IPS-NIHi11 (cell line): ENCODE measurements at places on chromosomes 7 and 10.

- peak; percentile 28 for DNase-seq
These were observed 57.8 kb upstream of the RAB18 start for GRCh38 chr10:27446091-27446918.

GRCh38 chr7:110764852-110765251 lies 326.1 kb upstream of the LRRN3 start:
- no peak for DNase-seq

- DNase-seq: no peak
These were observed 197.1 kb upstream of the STK17A start for GRCh38 chr7:43385856-43386255.

GRCh38 chr10:93541402-93542357 lies 24.8 kb upstream of the FFAR4 start:
- peak; percentile 70 for DNase-seq

GRCh38 chr10:18402853-18403252 lies 248.5 kb downstream of the NSUN6 start:
- no peak for DNase-seq

DNA sequence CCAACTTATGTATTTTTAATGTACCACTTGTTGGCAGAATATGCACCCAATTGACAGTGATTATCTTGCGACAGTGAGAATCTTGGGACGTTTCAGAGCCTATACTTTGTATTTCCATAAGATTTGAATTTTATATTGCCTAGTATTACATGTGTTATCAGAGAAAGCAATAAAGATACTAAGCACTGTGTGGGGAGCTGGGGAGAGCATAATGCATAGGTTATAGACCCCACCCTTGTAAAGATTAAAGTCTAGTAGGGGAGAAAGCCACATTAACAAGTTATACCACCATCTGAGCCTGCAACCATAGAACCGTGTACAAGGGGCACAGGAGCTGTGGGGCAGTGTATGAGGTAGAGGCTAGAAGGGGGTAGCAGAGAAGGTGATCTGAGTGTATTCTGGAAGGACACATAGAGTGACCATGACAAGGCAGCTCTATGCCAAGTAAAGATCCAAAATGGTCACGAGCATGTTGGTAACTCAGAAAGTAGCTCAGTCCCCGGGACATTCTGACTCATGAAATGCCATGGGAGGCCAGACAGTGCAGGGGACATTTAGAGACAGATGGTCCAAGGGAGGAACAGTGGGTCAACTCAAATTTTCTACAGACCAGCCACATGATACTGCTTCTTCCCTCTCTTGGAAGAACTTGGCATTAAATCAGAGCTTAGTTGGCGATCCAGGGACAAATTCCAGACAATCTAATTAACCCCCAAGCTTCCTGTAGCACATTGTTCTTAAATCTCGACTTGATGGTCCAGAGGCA lies 84.5 kb downstream of the ADRA2A start:
- DNase-seq: no peak

DNA sequence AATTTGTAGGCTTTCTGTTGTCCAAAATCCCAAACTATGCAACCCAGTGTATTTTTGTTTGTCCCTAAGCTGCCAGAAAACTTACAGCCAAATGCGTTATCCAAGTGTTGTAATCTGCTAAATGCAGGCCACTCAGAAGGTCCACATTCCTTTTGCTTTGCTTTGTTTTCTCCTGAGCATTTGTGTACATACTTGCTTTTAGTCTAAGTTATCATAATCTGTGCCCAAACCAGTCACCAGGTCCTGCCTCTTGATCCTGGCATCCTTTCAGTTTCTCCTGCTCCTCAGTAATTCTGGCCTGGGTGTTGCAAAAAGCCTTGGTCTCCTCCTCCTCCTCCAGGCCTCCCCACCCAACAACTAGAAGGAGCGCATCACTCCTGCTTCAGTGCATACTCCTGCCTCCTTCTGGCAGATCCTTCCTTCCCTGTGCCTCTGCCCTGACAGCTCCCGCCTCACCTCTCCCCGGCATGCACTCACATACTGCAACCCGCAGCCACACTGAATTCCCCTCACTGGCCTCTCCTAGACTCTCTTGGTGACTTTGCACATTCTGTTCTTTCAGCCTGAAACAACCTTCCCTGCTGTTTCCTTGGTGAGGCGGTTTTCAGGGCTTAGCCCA lies 2.3 kb downstream of the DENND2A start:
- peak; percentile 57 for DNase-seq

DNA sequence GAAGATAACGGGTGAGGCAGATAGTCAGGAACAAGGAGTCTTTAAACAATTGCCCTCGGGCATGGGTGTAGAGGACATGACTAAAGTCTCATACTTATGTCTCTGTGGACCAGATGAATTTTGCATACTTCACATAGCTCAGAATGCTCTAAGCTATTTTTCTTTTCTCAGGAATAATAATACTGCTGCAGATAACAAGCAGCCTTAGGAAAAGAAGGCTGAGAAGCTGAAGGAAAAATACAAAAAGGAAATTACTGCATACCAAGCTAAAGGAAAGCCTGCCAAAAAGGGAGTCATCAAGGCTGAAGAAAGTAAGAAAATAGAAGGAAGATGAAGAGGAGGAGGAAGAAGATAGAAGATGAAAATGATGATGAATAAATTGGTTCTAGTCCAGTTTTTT lies 13.4 kb upstream of the ERCC6 start:
- no peak for DNase-seq

- no peak for DNase-seq
These were observed 28.5 kb downstream of the EPC1 start for GRCh38 chr10:32318476-32318896.

- DNase-seq: no peak
These were observed 14.1 kb downstream of the FEZF1 start for GRCh38 chr7:122290476-122290875.

- DNase-seq: no peak
These were observed 4.5 kb upstream of the IFIT2 start for GRCh38 chr10:89297356-89297755.

DNA sequence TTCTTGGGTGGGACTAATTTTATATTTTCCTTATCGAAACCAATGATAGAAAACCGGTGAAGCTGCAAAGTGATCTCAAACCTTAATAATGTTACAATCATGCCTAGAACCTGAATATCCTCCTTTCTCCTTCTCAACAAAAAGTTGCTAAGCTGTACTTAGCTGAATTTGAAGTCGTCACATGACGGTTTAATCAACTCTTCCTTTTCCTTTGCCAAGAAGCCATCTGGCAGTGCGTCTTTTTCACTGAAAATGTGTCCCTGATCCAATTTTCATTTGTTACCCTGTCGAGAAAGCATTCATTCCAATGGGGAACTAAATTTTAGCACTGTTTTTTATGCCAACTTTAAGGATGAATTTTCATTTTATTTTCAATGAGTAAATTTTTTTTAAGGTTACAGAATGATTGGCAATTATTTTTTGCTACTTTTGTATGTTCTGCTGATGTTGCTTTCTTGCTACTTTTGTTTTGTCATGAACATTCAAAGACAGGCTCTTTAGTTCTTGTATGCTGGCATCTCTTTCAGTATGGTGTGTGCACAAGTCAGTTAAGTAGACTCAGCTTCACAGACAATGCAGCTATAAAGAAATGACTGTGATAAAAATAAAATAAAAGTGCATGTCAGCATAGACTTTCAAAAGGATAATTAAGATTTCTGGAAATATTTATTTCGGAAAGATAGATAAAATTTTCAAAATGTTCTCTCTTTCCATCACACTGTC lies 980.0 kb downstream of the DNAJB9 start:
- no peak for DNase-seq

GRCh38 chr7:130881799-130882141 lies 147.8 kb upstream of the KLF14 start:
- no peak for DNase-seq

GRCh38 chr7:69217516-69218350 lies 380.5 kb upstream of the AUTS2 start:
- DNase-seq: no peak

GRCh38 chr7:12942609-12943008 lies 255.2 kb downstream of the ARL4A start:
- DNase-seq: no peak

DNA sequence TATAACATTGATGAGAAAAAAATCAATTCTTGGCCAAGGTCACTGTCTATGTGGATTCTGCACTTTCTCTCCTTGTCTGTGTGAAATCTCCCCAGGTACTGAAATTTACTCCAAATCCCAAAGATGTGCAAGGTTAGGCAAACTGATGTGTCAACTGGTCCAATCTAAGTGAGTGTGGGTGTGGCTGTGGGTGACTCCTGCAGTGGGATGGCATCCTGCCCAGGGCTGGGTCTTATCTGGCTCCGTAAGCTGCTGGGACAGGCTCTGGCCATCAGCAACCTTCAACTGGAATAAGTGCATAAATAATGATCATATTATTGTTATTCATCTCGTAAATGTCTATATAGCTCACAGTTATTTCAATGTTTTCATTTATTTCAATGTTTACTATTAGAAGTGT lies 79.3 kb downstream of the JCAD start:
- no peak for DNase-seq

DNA sequence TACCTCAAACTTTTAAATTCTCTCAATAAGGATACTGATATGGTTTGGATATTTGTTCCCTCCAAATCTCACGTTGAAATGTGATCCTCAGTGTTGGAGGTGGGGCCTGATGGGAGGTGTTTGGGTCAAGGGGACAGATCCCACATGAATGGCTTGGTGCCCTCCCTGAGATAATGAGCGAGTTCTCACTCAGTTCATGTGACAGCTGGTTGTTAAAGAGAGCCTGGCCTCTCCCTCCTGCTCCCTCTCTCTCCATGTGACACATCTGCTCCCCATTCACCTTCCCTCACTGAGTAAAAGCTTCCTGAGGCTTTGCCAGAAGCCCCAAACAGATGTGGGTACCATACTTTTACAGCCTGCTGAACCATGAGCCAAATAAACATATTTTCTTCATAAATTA lies 19.2 kb downstream of the ABCB4 start:
- no peak for DNase-seq

- DNase-seq: peak; percentile 61
These were observed 47.1 kb downstream of the SYPL1 start for GRCh38 chr7:106064771-106065574.

GRCh38 chr10:13658871-13659685 lies 72.3 kb downstream of the PRPF18 start:
- no peak for DNase-seq
